Adrenal gland (tissue), 19 donors: ENCODE measurements at places on chromosomes 12 and 14.

GRCh38 chr14:89621009-89621421, 204.0 kb upstream of the FOXN3 start:
- no peak for DNase-seq

GRCh38 chr14:105532735-105533141, 6.4 kb downstream of the TMEM121 start:
- no peak for DNase-seq

- DNase-seq: no peak
Measured at GRCh38 chr14:92565040-92565717, 51.6 kb downstream of the RIN3 start.

DNA sequence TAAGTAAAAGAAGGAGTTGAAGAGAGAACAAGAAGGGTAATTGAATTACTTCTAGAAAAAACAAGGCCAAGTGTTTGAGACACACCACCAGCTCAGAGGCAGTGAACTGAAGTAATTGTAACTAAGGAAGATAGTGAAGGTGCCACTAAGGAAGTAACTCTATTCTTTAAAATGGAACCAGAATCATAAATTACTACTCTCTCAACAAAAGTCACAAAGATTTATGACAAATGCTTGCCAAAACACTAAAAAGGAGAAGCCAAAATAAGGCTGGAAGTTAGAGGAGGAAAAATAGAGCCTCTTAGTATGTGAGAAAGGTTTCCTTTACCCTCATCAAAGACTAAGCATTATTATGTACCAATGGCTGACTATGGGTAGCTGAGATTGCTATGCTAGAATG, 208.5 kb downstream of the MDGA2 start:
- no peak for DNase-seq

DNA sequence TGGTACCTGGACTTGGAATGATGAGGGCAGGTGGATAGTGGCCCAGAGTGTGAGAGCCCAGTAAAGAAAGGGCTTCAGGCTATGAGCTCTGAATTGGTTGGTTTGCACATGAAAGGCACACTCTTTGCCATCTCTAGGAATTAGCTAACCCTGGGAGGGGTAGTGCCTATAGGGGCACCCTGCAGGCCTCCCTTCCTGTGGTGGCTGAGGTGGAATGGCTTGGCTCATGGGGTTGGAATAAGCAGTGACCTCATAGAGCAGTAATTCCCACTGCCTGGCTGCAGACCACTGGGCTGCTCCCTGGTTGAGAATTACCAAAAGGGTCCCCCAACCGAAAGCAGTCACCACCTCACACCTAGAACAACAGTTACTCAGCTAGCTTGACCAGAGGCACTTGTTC, 42.7 kb downstream of the ASCL4 start:
- no peak for DNase-seq

DNA sequence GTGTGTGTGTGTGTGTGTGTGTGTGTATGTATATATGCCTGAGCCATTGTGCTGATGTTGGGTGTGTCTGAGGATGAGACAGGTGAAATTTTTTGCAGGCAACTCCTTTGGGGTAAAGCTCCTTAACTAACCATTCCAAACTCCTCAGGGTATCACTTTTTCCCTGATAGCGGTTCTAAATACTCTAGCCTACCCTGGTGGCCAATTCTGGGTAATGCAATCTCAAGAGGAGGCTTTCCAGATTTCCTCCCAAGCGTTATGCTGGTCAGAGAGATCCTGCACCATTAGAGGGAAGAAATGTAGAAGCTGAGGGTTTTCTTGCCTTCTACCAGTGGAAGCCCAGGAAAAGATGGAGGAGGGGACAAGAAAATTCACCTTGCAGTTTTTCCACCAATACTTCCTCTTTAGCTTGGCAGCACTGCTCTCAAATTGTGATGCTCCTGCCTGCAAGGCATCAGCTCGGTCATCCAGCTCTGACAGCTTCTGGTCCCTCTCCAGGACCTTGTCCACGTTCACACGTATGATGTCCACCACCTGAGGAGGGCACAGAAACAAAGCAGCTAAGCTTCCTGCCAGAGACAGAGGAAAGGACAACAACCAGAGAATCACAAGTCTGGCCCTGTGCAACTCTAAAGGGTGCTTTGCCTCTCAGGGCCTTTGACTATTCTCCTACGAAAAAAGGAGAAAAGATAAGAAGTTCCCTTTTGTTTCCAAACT, 4.9 kb downstream of the VAMP1 start:
- peak; percentile 48 for DNase-seq

- no peak for DNase-seq
Measured at GRCh38 chr14:40280652-40281051, 848.4 kb upstream of the FBXO33 start.

GRCh38 chr14:23568021-23568599, 519 bp upstream of the AP1G2 start:
- no peak for DNase-seq

DNA sequence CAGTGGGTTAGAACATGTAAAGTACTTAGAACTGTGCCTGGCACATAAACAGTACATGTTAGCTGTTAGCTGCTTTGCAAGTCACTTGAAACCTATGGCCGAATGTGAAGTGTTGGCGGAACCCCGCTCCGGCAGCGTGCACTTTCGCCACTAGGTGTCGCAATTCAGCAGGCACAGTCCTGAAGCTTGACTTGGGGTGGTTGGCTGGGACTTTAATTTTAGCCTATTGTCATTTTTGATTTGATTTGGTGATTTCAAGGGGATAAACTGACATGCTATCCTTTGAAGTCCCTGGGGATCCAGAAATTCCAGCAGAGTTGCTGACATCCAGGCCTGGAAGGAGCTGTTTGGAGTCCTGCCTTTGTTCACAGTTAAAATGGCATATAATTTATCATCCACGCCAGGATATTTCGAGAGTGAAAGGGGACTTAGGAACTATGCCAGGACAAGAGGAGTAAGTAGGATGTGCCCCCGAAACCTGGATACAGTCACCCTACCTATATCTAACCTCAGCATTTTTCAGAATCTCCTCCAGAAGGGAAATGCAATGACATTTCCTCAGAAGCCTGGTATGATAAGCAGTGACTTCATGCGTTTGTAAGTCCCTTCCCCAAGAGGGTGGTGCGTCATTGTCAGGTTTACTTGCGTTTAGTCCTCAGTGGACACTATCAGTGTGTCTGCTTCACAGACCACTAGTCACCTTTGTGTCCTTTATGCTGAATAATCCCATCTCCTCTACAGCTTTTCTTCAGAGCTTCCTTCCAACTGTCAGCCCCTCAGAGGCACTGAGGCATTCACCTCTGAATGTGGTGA, 3.5 kb upstream of the TSPAN9 start:
- DNase-seq: peak; percentile 88

- no peak for DNase-seq
Measured at GRCh38 chr14:28143316-28143715, 623.3 kb upstream of the FOXG1 start.

- DNase-seq: peak; percentile 81
Measured at GRCh38 chr12:48198672-48198971, 4.5 kb downstream of the OR10AD1 start.

DNA sequence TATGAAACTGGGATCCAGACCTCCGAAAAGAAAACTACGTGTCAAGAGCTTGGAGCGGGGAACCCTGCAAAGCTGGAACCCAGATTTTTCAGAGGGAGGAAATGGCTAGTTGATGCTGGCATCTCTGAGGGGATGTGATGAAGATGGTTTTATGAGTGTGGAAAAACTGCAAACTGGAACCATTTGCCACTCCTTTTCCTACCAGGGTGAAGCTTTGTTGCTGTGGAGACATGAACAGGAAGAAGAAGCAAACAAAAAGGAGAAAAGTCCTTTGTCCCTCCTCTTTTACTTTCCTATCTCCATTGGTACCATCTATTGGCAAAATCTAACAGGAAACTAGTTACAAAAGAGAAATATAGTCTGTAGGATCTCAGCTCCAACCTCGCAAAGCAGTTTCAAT, 39.2 kb downstream of the CDK17 start:
- DNase-seq: no peak

- DNase-seq: no peak
Measured at GRCh38 chr12:131014343-131014742, 60.6 kb downstream of the ADGRD1 start.

DNA sequence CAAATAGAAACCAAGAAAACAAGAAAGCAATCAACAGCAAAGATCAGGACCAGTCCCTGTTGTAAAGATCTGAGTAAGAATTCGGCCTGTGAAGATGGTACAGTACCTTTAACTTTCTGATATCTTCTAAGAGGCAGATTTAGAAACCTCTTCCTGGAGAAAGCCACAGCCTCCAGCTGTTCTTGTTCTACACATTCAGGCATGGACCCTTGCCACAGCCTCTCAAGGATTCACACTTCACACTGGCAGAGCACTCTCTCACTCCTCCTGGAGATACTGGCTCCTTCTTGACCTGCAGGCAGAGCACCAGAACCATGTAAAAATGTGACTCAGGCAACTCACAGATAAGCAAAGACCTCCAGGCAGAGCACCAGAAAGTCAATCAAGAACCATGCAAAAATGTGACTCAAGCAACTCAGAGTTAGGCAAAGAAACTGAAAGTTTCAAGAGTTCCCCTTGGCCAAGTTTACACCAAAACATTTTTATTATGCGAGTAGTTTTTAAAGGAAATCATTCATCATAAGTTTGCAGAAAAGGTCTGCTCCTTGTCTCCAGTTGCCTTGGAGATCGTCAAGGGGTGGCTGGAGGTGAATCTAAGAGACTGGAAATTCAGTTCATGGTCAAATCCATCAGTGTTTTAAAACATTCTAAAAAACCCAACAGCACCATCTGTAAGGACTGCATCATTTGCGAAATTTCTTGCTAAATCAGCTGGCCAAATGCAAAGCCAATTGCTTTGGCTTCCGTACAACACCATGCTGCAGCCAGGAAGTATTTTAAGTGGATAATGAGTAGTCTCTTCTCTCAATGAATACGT, 119.3 kb upstream of the MDM1 start:
- peak; percentile 81 for DNase-seq

GRCh38 chr12:46468813-46469212, 96.2 kb upstream of the SLC38A2 start:
- DNase-seq: no peak

- DNase-seq: no peak
Measured at GRCh38 chr12:20420557-20420956, 52.2 kb downstream of the PDE3A start.

- DNase-seq: peak; percentile 89
Measured at GRCh38 chr14:30223385-30223785, 295.7 kb upstream of the PRKD1 start.

GRCh38 chr14:79351011-79351410, 860.3 kb downstream of the DIO2 start:
- no peak for DNase-seq

- no peak for DNase-seq
Measured at GRCh38 chr12:119169150-119169549, 9.6 kb upstream of the HSPB8 start.

- DNase-seq: no peak
Measured at GRCh38 chr14:89719366-89720075, 235.0 kb downstream of the EFCAB11 start.

DNA sequence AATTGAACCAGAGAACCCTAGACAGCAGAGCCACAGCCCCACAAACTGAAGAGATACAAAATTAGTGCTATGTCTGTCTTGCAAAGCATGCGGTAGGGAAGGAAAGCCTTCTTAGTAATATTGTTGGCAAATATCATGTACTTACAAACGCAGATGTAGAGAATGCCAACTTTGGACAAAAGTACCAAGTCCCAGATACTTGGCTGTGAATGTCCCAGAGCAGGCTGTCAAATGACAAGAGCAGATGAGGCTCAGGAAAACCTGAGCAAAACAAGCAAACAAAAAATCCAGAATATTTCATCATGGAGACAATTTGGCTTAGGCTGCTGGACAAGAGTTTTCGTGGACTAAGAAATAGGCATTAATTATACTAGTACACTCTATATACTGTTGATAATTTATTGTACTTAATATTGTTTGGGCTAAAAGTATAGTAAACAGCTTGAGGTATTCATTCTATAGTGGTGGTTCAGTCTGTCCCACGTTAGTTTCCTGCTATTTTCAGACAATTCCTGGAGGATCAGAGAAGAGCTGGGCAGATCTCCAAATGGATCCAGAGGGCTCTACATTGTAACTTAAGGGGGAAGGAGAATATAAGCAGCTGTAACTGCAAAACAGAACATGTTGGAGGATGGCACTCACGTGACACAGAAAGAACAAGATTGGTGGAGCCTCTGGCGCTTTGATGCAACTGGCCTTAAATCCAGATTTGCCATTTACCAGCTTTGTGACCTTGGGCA, 329.8 kb downstream of the ATP23 start:
- DNase-seq: no peak

DNA sequence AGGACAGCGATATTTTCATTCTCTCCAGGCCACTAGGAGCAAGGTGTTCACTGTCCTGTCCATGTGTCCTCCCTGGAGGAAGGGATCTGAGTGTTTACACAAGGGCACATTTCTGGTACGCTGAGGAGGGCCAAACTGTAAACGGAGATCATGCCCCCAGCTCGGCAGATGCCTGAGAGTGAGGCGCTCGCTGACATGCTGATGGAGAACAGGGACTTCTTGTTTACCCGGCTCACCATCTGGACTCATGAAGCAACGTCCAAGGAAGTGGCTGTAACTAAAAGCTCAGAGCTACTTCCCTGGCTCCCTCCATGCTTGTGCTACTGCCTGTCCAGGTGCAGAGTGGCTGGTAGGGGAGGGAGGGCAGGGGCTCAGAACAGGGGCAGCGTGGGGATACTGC, 43.4 kb upstream of the KCNA1 start:
- no peak for DNase-seq

DNA sequence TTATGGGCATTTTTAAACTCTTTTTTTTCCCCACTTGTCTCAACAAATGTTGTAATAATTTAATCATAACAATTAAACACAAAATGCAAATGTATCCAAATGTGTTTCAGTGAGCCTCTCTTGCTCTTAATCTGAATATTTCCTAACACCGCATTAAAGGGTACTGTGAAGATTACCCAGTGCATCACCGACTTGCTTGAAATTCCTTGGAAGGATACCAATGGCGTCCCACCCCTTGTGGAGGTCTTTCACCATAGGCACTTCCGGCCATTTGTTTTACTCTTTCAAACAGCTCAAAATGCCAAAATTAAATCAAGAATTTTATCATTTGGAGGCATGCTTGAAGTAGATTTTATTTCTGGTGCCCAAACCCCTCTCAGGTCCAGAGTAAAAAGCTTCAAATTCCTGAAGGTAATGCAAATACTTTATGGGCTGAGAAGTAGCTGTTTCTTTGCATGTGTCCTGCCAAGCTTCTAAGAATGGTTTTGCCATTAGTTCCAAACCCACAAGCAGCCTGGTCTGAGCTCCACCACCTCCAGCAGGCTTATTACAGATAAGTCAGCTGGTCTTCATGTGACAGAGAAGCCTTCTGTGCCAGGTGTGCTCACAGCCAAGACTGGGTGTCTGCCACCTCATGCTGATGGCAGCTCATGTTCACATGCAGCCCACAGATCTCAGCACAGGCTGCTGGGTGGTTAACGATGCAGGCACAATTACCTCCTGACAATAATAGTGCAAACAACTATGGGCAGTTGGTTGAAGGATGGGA, 16.4 kb upstream of the NUDT4 start:
- no peak for DNase-seq

GRCh38 chr12:84599539-84599938, 313.1 kb downstream of the SLC6A15 start:
- no peak for DNase-seq

DNA sequence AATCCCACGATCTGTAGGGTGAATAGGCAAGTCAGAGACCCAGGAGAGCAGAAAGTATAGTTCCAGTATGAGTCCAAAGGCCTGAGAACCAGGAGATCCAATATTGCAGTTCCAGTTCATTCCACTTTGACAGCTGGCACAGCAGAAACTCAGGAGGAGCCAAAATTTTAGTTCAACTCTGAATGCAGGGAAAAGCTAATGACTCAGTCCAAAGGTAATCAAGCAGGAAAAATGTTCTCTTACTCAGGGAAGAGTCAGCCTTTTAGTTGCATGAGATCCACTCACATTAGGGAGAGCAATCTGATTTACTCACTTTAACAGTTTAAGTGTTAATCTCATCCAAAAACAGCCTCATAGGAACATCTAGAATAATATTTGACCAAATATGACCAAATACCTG, 130.2 kb upstream of the LRFN5 start:
- no peak for DNase-seq
